ENCODE measurements at places on chromosomes 7 and 10.

DNA sequence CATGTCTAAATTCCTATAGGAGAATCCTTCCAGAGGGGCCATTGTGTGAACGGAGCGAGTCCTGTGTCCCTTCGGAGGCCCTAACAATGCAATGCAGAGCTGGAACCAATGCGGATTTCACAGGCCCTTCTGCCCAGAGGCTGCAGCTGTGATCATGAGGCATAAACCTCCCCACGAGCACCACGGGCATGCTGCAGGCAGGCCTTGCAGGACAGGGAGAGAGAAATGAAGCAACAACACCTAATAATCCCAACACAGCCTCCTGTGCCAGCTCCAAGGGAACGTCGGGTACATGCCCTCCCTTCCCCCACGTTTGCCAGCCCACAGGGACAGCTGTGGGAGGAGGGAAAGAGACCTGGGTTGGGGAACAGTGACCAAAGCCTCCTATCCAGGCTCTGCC, 74.4 kb downstream of the TNS3 start:
- DNase-seq, result no peak

DNA sequence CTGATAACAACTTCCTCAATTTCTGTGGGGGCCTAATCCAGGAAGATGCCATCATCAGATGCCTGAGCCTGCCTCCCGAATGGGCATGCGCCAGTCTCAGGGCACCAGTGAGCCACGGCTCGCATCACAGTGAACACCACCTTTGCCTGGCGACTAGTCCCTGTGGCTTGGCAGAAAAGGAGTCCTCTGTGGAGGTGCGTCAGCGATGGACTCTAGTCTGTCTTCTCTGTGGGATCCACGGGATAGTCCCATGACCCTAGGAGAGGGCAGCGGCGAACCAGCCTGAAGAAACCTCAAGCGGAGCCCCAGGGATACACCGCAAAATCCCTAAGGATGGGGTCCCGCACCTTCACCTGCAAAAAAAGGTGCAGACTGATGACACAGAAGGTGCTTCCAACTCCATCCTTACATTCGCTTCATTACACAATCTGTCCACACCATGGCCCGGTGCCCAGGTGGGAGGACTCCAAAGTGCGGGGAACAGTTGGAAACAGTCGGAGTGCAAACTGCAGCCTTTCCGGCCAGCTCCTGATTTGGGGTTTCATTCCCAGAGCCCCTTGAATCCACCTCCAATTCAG, 35.1 kb upstream of the ZNF273 start:
- no peak for DNase-seq

DNA sequence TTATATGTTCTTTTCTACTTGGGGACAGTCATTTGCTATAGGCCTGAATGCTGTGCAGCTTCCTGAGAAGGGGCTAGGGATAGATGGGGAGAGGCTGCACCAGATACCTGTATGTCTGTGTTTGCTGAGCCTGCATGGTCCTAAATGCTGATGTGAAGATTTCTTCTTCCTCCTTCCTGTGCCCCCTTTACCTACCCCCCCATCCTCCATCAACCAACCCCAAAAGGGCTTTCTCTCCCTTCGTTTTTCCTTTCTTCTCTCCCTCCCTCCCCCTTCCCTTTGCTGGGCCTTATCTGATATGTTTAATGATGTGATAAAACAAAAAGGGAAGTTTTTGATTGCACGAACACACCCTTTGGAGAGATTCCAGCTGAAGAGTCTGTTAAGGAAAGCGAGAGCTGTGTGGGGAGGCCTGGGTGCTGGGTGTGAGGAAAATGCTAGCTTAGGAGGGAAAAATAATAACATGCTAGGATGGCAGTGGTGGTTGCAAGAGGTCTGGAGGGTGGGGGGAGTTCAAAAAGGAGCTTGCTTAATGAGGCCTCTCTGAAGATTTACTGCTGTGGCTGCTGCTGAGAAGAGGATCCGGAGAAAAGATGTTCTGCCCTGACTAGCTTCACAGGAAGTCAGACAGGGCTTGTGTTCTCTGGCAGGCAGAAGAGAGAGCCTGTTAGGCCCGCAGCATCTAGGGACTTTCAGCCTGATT, 101.8 kb downstream of the SAMD9 start:
- DNase-seq, result no peak

- no peak for DNase-seq
Observed at GRCh38 chr7:151767557-151767956, 109.4 kb downstream of the PRKAG2 start.

DNA sequence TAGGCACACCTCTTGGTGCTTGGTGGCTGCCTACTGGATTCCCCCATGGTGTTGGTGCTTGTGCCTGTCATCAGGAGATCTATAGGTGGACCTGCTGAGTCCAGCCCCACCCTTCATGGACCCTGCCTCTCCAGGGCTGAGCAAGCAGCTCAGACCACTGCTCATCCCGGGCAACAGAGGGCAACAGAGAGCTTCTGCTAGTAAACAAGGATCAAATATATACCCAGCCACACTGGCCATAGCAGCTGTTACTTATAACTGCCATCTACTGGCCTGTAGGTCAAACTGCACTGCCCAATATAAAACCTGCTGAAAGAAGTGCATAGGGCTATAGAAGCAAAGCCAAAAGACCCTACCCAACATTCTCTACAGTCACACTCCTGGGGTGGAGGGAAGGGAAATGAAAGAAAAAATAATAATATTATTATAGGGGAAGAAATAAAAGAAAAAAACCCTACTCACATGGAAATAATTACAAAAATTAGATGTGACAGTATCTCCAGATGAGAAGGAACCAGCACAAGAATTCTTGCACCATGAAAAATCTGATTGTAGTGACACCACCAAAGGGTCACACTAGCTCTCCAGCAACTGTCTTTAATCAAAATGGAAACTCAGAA, 54.9 kb upstream of the ZNF800 start:
- DNase-seq, result peak; percentile 9

GRCh38 chr7:122829962-122830361, 56.3 kb downstream of the CADPS2 start:
- DNase-seq, result no peak

DNA sequence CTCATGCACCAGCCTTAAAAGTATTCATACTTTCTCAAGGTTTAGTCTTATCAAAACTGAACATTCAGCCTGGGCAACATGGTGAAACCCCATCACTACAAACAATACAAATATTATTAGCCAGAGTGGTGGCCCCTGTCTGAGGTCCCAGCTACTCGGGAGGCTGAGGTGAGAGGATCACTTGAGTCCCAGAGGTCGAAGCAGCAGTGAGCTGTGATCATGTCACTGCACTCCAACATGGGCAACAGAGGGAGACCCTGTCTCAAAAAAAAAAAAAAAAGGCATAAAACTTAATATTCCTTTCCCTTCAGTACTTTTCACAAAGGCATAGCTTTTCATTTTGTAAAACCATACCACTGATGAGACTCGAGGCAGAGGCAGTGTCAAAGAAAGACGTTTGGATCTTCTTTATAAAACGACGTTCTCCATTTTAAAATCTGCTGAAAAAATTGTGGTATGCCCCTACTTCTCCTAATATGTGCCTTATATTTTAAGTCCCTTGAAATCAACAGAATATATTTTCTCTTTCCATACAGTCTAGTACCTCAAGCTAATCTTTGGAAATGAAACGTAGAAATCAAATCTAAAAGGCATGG, 1.9 kb downstream of the NSUN6 start:
- no peak for DNase-seq

GRCh38 chr7:7742223-7742622, 23.8 kb upstream of the RPA3 start:
- no peak for DNase-seq

DNA sequence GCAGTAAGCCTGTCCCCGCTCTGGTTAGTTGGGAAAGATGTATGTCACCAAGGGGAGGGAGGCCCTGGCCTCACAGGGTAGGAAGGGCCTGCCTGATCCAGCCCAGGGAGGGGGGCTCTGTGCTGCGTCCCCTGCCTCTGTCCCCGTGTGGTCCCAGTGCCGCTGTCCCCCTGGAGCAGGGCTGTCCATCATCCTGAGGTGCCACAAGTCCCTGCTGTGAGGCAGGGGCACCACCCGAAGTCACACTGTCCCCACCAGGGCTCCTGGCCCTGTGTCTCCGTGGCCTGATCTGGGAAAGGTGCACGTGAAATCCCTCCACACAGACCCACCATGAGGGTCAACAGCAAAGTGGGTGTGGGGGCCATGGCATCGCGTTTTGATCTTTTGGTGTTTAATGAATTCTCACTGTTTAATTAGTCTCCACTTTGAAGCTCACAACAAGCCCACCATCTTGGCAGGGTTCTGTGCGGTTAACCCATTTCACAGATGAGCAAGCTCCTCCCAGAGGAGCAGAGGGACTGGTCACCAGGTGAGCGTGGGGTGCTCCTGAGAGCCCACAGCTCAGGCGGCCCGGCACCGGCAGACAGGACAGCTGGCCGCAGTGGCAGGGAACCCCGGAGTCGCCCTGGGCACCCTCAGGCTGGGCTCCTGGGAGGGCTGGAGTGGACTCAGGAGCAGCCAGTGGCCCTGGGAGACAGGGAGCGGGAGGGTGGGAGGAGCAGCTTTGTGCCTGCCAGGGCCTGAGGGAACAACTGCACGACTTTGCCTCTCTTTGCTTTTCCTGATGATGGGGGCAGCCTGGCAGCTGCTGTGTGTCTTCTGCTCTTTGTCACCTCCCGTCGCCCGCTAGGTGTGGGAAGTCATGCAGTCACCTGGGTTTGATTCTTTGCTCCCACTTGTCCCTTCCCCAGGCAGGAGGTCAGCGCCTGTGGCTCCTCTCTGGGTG, 12.0 kb upstream of the CRYGN start:
- no peak for DNase-seq

DNA sequence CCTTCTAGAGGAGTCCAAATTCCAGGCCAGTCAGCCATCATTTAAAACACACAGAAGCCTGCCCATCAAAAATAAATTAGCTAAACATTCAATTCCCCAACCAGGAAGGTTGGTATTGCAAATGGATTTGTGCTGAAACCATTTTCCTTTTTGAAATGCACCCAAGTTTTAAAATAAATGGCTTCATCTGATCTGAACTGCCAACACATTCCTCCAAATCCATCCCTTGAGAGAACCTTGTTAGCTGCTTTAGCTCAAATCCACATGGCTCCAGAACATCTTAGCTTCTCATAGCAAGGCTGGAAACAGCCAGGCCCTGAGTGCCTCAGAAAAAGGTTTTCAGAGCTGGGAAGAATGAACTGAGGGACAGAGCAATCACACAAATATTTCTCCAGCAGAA, 306.3 kb downstream of the FZD1 start:
- no peak for DNase-seq

DNA sequence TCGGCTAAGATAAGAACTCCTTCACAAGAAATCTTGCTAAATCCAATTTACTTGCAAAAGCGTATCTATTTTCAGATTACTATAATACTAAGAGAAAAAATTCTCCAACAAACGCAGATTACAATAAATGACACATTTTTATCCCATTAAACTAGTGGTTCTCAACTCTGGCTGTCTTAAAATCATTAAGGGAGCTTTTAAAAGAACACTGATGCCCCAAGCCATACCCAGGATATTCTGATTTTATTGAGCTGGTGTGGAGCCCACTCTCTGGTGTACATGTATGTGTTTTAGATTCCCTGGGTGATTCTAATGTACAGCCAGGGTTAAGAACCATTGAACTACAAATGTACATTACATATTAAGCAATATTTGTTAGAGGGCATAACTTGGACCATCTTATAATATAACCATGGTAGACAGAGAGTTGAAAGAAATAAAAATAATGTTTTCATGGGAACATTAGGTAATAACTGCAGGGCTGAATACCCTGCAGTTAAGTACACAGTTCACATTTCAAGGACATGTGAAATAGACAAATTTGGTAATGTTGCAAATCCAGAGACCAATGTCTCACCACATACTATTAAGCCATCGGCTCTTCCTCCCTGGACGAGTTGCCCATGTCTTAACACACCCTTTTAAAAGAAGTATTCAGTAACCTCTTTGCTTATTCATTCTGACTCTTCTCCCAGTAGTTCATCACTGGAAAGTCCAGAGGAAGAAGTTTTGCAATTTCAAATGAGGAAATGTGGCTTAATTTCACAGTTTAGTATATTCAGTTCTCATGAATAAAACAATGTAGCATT, 6.2 kb downstream of the GSAP start:
- DNase-seq, result no peak

GRCh38 chr10:18658271-18659124, 733 bp upstream of the ARL5B start:
- DNase-seq, result no peak

DNA sequence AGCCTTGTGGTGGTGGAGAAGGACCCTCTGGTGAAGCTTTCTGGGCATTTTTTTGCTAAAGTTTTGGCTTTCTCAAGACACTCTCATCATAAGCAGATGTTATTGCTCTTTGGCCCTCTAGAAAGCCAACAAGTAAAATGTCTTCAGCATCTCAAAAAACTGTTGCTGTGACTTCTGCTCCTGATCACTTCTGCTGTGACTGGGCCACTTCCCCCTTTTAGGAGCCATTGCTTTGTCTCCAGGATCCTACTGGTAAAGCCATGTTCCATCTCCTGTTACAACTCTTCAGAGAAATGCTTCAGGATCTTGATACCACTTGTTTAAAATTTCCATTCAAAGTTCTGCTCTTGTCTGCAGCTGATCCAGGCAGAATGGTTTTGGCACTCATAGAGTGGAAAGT, 10.9 kb downstream of the PARP12 start:
- no peak for DNase-seq

DNA sequence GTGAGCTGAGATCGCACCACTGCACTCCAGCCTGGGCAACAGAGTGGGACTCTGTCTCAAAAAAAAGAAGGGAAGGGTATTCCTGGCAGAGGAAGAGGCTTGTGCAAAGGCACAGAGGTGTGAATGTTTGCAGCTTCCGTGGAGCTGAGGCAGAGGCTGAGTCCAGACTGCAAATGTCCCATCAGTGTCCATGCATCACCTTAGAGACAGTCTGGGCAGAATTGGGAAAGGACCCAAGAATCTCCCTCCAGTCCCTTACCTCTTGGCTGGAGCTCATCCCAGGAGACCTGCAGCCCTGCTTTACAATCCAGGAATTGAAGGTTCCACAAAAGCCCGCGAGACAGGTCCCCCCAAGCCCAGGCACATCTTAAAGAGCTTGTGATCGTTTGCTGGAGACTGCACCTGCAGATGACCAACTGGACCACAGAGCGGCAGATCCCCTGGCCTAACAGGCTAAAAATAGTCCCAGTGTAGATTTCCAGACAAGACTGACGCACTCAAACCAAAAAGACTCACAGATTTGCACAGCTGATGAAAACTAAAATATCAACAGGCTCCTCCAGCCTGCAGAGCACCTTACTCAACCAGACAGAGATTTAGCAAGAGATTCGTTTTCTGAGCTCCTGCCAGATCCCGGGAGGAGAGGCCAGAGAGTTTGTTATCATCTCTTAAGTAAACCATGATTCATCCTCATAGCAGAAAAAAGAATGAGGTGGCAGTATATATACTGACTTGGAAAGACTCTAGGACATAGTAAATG, 22.9 kb upstream of the NANOS1 start:
- DNase-seq, result no peak

DNA sequence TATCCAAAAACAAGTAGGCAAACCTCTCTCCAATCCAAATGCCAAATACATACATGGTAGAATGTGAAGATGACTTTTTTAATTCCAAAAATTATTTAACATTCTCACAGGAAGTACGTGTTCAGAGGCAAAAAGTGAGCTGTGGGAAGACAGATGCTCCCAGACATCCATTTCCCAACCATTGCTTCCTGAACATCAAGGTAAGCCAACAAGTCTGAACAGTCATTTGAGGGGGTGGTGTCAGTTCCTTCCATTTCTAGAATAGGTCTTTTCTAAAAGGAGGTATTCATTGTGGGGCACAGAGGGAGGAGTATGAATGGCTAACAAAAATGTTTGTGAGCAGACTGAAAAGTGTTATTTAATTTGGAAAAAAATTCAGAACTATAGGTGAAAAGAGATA, 49.1 kb downstream of the OSBPL3 start:
- no peak for DNase-seq
